ENCODE measurements at places on chromosomes 5 and 9.

DNA sequence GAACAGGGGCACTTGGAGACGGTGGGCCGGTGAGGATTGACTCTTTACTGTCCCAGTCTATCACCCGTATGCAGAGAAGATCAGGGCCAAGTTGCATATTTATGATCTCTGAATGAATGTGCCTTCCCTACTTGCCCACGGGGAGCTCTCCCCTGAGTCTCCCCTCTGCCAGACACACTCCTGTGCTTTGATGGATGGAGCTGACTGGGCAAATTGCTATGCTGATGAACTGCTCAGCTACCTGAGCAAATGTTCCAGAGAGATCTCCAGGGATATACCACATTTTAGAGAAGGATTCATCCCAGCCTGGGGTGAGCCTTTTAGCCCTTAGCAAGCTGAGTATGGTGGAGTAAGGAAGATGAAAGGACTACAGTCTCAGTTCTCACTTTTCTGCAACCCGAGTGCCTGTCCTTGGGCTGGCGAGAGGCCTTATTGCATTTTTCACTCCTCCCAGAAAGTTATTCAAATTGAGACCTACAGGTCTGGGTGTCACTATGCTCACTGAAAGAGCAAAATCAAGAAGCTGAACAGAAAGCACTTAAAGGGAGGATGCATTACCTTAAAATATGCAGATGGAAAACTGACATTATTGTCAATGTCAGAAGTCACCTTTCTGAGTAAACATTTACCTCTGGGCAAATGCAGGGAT, 526.7 kb upstream of the WWC1 start:
- DNase-seq: no peak

- DNase-seq: no peak
Observed at GRCh38 chr9:128406848-128407391, 13.7 kb upstream of the CERCAM start.

DNA sequence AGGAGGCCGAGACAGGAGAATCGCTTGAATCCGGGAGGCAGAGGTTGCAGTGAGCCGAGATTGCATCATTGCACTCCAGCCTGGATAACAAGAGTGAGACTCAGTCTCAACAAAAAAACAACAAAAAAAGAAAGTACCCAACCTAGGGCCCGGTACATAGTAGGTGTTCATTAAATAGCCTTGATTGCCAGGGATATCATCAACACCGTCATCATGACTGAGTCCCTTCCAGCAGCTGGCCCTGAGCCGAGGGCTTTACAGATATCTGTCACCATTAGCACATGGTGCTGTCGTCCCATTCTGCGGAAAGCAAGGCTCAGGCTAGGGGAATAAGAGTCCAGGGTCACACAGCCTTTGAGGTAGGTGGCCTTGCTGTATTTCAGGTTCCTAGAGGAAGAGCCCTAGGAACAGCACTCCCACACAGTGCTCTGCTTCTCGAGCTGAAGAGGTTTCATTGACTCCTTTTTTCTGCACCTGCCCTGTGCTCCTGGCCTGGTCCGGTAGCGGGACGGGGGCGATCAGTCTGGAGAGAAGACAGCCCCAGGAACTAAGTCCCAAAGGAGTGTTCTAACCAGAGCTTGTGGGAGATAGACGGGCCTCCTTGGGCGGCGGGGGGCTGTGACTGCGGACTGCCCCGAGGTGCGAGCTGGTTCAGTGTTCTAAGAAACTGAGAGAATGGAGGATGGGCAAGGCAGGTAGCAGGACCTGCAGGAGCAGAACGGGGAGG, 48.2 kb downstream of the CXXC5 start:
- DNase-seq: no peak

DNA sequence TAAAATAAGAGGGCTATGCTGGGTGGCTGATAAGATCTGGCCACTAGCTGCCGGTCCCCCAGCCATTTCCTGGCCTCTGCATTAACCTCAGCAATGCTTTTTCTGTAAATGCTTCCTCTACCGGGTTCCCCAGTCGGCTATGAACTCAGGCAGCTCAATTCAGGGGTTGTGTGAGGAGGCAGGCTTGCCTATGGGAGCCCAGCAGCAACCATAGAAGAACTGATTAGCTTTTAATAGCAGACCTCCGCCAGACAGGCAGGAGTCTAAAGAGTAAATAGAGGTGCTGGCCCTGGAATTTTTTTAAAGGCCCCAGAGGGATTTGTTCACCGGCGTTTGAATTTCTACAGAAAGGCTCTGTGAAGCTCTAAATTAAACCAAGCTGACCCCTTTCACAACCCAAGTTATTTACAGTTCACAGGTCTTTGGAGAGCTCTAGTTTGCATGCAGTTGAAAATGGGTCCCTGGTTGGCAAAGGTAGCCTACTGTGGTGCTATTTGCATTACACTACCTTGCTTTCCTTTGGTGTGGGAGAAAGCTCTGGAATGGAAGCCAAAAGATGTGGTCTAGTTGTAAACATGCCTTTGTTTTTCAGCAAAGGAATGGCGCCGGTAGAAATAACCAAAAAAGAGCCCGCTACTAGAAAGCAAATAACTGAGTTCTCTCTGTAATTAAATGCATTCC, 289.7 kb upstream of the SEMA6A start:
- DNase-seq: peak; percentile 25

GRCh38 chr5:84605241-84605640, 220.6 kb upstream of the EDIL3 start:
- no peak for DNase-seq

GRCh38 chr9:128523199-128523925, 18.8 kb downstream of the GLE1 start:
- DNase-seq: no peak

- DNase-seq: no peak
Observed at GRCh38 chr9:113888336-113888735, 12.2 kb downstream of the ZNF618 start.

DNA sequence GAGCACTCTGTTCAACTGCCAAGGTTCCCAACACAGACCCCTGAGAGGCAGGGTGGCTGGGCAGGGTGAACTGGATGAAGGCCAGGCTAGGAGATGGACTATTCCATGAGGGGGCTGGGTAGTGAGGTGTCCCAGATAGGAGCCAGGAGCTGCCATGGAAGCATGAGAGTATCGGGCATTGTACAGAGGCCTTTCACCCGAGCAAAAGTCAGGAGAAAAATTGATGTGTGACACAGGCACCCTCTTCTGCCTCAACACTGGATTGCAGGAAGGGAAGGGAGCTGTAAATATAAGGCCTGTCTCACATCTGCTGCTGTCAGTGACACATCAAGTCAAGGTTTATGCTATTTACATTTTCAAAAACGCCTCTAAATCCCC, 74.6 kb downstream of the UBAP1 start:
- DNase-seq: no peak

GRCh38 chr9:82781921-82782392, 281.0 kb downstream of the RASEF start:
- DNase-seq: no peak

- DNase-seq: peak; percentile 90
Observed at GRCh38 chr9:134544388-134545214, 97.0 kb upstream of the COL5A1 start.

DNA sequence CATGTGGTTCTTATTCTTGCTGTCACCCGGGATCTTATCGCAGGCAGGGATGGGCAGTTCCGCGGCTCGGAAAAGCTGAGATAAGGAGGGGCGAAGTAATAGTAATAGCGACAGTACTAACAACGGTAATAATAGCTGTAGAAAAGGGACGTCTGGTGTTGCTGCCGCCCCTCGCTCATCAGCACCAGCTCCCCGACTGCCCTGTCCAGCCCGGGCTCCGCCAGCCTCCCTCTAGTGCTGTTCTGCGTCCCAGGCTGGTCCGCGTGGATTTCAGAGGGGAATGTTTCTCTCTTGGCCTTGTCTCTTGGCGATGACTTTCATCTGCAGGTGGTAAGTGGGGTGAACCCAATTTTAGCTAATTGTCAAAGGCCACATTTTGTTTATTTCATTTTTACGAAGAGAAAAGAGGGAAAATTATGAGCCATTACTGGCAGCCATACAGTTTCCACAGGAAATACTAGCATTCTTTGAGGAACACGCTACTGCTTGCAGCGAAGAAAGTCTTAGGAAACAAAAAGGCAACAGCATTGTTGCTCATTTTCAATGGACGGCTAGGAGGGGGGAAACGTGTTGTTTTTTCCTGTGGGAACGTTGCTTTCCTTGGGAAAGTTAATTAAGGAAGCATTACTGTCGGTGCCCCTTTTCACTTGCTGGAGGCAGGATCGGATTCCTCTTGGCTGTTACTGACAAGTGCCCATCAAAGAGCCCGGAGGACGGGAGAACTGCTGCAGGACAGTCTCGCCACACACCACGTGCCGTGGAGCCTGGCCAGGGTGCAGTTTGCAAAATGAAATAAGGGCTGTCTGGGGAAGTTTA, 762 bp downstream of the SNCAIP start:
- no peak for DNase-seq

DNA sequence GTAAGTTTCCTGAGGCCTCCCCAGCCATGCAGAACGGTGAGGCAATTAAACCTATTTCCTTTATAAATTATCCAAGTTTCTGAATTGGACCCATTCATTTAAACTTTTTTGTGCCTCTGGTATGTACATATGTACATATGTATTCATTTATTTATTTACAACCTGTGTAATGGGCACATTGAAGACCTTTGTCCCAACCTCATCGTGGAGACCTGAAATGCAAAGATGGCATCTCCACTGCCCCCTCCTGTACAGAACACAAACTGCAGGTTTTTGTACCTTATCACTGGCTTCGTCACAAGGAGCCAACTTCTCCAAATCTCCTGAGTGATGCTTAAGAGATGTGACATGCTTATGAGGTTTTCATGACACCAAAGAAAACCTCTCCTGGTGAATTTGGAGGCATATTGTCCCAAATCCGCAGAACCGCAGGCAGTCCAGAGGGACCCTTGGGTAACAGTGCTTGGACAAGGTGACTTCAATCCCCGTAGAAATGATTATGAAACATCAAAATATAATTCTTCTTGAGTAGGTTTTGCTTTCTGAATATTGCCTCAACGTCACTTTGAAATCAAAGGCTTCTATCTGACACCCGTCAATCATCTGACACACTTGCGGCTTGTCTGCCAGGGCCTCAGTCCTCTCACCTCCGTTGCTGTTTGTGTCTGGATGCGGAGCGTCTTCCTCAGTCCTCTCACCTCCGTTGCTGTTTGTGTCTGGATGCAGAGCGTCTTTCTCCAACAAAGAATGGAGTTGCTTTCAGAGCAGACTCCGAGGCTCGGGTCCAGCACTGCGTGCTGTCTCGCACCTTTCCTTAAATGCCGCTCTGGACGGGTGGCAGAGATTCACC, 135.0 kb upstream of the IRX4 start:
- no peak for DNase-seq

DNA sequence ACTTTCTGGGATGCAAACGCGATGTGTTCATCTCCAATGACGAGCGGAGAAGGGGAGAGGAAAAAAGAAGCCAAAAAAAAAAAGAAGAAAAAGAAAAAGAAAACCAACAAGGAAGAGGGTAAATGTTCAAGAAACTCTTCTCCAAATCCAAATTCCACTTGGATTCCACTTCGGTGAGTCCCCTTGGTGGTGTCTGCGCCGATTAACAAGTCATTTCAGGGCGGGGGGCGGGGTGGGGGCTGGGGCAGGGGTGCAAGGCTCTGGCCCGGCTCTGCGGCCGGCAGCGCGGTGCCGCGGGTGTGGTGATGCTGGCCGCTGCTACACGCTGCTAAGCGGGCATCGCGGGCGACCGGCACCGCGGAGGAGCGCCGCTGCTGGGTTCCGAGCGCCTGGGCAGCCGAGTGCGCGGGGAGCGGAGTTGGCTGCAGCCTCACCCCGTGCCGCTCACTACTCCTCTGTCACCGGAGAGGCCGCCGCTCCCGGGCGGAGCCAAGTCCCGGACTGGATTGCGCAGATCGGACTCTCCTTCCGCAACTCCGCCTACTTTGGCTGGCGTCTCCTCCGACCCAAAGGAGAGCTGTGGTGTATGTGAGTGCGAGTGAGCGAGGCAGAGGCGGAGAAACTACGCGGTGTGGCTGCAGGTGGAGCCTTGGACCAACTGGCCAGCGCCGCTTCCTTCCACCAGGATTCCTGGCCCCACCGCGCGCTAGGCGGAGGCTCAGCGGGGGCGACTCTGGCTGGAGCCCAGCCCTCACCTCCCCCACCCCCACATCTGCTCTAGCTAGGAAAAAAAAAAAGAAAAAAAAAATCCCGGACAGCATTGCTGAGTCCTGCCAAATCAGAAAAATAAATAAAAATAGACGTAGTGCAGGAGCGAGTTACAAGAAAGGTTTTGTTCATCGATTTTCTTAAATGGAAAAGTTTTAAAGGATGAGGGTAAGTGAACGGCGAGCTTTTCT, at the start of gene SEMA6A:
SEMA6A (minus strand) TSS at position 457 of the 959 bp plus-strand sequence. CDS start 69,879 bp downstream, outside the sequence.
- peak; percentile 92 for DNase-seq

DNA sequence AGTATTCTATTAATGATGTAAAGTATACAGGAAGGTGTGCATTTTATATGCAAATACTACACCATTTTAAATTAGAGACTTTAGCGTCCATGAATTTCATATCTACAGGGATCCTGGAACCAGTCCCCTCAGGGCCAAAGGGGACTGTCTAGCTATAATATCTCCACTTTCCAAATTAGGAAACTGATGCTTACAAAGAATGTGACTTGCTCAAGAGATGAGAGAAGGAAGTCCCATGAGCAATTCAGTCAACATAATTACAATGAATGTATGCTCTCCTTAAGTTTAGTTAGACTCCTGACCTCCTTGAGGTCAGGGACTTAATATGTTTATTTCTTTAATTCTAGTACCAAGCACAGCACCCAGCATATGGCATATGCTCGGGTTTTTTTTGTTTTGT, 23.7 kb downstream of the NIPBL start:
- no peak for DNase-seq

DNA sequence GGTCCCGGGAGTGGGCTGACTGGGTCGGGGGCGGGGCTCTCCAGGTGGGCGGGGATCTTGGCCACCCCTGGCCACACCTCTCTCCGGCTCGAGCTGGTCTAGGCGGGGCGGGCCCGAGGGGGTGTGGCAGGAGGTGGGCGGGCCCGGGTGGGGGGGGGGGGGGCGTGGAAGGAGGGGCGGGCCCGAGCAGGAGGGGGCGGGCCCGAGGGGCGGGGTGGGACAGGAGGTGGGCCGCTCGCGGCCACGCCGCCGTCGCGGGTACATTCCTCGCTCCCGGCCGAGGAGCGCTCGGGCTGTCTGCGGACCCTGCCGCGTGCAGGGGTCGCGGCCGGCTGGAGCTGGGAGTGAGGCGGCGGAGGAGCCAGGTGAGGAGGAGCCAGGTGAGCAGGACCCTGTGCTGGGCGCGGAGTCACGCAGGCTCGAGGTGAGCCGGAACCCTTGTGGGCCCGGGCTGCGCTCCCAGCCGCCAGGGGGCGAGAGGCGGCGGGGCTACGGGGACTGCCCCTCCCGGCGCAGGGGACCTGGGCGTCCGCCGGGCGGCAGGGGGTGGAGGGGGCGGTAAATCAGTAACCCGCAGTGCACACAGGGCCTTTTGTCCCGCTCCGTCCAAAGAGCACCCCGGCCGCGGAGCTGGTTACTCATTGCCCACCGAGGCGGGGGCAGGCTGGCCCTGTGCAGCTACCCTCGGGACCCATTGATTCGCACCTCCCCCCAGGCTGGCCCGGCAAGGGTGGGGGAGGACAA, at the start of gene FGFR4:
FGFR4 (plus strand) TSS at position 262 of the 744 bp plus-strand sequence. CDS start 2,688 bp downstream, outside the sequence.
- peak; percentile 79 for DNase-seq

GRCh38 chr9:8845808-8846207, 1046.2 kb upstream of the DMAC1 start:
- no peak for DNase-seq

DNA sequence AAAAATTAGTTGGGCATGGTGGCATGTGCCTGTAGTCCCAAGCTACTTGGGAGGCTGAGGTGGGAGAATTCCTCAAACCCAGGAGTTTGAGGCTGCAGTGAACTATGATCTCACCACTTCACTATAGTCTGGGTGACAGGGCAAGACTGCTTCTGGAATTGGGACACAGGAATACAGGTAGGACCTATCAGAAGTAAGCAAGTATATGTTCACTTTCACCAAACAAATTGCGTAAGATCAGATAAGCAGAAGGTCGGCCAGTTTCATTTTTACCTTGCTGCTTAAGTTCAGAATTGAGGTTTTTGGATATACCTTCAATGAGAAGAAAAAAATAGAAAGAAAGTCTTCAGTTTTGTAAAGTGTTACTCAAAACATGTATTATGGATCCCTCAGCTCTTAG, 171.7 kb downstream of the MAT2B start:
- DNase-seq: no peak

Measured in SJSA1 (cell line).